Activated CD4-positive, alpha-beta memory T cell treated with anti-CD3 and anti-CD28 coated beads, Interleukin-2, amount 10 ng/mL, durations not matched to agents 7 days and 5 days (primary cell): ENCODE measurements at places on chromosomes 2 and 18.

DNA sequence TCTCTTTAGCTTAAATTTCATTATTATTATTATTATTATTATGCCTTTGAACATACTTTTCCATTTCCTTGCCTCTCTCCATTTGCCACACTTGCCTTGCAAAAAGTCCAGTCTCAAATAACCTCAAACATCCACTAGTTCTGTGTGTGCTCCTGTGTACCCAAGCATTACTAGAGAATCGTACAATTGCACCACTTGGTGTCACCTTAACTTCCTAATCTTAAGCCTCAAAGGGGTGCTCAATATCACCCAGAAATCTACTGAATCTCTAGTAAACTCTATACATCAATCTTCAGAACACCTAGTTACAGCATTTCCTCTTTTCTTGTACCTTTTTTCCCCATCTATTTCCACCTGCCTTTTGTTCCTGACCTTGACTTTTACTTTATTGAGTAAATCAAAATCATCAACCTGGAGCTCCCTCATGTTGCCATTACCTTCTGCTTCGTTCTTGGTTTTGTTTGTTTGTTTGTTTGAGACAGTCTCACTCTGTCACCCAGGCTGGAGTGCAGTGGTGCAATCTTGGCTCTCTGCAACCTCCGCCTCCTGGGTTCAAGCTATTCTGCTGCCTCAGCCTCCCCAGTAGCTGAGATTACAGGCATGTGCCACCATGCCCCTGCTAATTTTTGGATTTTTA, 12.5 kb upstream of the SOS1 start:
- no peak for DNase-seq

- DNase-seq, result no peak
Measured at GRCh38 chr2:241673797-241674725, 12.6 kb downstream of the DTYMK start.

- no peak for DNase-seq
Measured at GRCh38 chr2:3481011-3481400, 38.3 kb downstream of the ADI1 start.

GRCh38 chr2:151983221-151983620, 115.6 kb downstream of the CACNB4 start:
- DNase-seq, result no peak

DNA sequence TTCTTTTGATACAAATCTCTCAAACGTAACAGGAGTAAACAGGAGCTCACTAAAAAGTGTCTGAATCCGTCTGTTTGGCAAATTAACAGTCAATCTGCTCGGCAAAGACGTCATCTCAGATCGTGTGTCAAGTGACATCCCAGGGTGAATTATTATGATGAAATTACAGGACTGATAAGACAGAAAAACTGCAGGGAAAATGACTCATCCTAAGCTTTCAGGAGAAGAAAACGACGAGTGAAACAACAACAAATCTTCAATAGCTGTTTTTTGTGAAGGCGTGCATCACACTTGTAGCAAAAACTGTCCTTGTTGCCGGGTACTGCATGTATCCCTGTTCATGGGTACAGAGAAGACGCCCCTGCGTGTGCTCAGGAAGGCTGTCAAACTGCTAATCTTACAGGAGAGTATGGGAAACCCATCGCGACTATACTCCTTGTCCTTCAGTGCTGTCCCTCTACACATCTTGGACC, 24.9 kb downstream of the EPB41L3 start:
- DNase-seq, result no peak

DNA sequence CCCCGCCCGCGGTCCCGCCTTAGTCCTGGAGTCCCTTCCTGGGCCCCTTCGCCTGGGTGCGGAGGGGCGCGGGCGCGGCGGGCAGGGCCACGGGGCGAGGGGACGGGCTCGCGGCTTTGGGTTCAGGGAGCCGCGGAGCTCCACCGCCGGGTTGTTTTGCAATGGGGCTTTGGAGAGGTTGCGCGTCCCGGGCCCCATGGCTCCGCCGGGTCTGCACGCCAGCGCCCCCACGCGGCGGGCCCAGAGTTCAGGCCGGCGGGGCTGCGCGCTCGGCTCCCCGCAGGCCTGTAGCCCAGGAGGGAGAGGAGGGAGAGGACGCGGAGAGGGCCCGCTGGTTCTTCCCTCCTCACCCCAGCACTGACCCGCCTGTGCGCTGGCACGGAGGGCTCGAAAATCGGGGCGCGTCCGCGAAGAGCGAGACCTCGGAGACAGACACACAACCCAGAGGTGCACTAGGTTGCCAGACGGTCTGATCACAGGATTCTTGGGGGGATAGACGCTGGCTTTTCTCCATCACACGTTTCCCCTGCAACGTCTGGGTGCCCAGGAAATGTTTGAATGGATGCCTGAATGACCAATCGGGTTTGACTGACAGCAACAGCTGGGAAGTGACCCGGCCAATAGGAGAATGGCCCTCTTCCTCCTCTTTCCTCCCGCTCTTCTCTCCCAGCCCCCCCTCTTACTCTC, 4.9 kb upstream of the SIX2 start:
- peak; percentile 33 for DNase-seq

- DNase-seq, result no peak
Measured at GRCh38 chr18:48788373-48788772, 162.4 kb downstream of the SMAD7 start.

- DNase-seq, result no peak
Measured at GRCh38 chr2:111965062-111965461, 66.7 kb downstream of the MERTK start.
